ENCODE measurements at places on chromosomes 7 and 10.
A peak's percentile ranks its signal among the peaks of the same experiment; 100 is the strongest.

GRCh38 chr10:78407009-78407711 lies 373.5 kb downstream of the RPS24 start:
- DNase-seq: peak; percentile 80

DNA sequence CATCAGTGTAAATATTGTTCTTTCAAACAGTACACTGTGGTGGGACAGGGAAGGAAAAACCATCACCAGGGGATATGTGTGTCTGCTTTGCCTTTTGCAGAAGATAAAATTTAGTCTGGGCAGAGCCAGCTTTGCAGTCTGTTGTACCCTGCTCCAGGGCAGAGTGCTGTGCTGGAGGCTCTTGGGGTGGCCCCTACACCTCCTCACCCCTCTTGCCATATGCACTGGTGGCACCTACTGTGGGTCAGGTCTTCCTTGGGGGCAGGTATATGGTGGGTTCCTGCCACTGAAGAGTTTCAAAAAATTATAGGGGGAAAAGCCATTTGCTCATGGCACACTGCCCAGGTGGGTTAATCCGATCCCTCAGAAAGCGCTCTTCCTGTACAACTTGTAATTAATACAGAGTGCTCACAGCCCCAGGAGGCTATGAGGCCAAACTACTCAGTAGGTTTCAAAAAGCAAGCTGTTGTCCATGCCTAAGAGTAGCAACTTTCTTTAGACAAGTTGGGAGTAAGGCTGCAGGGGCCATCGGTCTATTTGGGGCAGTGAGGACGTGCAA lies 112.7 kb upstream of the BMPER start:
- no peak for DNase-seq

- no peak for DNase-seq
Measured at GRCh38 chr10:4391683-4392082, 434.3 kb upstream of the AKR1E2 start.

GRCh38 chr7:55140941-55141278 lies 122.1 kb downstream of the EGFR start:
- DNase-seq: no peak

DNA sequence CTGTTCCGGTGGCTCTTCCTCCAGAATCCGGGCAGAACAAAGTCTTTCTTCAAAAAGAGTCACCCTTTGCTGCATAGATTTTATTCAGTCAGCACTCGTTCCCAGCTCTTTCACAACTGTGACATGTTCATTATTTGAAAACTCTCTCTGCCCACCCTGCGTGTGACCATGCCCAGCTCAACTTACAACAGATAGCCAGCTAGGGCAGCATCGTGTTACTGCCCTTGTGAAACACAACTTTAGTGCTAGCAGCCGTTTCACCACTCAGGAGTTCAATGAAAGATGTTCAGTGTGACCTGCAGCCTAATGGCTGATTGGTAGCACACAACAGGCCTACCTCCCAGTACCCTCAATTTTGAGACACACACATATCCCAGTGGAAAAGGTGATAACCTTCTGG lies 57.9 kb downstream of the ZNF438 start:
- DNase-seq: no peak

DNA sequence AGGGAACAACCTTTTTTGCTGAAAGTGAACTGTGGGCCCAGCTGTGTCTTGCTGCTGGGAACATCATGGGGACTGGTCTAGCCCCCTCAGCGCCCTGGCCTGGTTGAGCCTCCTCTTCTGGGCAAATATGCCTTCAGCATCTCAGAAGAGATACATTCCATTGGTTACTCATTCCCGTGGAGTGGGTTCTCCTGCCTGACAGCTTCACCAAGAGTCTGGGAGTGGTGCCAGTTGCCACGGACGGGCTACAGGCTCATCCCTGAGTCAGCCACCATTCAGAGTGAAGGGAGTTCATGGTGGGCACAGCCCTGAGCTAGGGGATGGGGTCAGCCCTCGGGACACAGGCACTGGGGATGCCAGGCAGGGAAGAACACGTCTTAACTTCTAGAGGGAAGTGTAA lies 81.9 kb downstream of the RAMP3 start:
- DNase-seq: no peak

- DNase-seq: no peak
Measured at GRCh38 chr7:148701414-148701813, 2.7 kb downstream of the CUL1 start.

- DNase-seq: no peak
Measured at GRCh38 chr7:26976840-26977239, 112.5 kb upstream of the SKAP2 start.

- DNase-seq: no peak
Measured at GRCh38 chr7:157678501-157678900, 341.7 kb downstream of the DNAJB6 start.

DNA sequence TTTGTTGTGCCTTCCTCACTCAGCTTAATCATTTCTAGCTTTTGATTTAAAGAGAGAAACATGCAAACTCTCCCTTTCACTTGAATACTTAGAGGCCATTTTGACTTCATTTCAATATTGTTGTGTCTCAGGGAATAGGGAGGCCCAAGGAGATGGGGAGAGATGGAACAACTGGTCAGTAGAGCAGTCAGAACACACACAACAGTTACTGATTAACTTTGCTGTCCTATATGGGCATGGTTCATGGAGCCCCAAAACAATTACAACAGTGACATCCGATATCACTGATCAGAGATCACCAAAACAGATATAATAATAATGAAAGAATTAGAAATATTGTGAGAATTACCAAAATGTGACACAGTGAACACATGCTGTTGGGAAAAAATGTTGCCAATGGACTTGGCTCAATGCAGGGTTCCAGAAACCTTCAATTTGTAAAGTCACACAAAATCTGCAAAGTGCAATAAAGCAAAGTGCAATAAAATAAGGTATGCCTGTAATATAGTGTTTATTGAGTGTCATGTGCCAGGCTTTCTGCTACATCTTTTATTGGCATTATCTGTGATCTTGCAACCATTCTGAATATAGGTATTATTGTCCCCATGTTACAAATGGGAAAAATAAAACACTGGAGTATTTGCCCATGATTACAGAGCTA lies 38.2 kb downstream of the CCDC71L start:
- no peak for DNase-seq

DNA sequence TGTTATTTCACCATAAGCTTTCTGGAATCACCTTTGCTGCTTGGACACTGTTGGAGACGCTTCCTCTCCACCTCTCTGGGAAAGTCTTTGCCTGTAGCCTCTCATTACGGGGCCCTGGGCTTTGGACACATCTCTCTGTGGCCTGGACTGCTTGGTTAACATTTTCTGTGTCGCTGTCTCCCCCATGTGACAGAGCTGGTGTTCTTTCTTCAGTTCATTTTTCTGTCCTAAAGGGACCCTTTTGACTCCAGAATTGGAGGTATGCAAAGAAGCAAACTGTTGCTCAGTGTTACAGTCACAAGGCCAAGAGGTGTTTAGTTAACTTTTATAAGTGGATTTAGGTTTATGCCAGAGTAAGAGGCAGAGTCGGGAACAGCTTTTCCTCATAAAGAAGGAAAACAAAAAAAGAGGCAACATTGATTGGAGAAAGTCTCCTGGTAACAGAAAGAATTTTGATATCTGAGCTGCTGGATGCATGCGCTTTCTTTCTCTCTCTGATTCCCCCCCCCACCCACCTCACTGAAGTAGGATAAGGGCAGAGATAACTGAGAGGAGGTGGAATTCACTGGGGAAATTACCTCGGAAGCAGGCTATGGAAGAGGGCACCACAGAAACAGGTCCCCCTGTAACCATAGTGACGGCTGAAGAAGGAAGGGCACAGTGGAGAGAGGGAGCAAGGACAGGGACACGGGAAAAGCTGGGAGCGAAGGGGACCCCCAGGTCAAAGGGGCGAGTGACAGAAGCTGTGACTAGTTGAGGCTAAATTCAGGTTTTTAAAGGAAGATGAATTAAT lies 57.8 kb downstream of the LGI1 start:
- DNase-seq: no peak

DNA sequence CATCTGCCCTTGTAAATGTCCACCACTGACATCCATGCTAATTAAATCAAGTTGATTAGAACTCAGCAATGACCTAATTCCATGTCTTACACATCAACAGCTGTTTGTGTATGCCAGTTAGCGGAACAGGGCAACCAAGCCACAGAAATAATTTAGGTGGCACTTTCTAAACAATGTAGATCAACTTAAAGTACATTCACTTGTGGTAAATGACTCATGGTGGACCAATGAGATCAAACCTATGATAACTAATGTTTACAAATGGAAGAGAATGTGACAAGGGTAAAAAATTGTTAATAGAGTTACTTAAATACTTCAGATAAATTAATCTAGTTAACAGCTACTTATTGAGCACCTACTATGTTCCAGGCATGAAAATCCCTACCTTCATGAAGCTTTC lies 63.1 kb upstream of the ICA1 start:
- no peak for DNase-seq

- no peak for DNase-seq
Measured at GRCh38 chr7:2196381-2197378, 36.1 kb downstream of the MAD1L1 start.

GRCh38 chr10:7492660-7493046 lies 81.8 kb upstream of the SFMBT2 start:
- no peak for DNase-seq

- DNase-seq: no peak
Measured at GRCh38 chr10:112333452-112333851, 40.5 kb upstream of the ACSL5 start.

DNA sequence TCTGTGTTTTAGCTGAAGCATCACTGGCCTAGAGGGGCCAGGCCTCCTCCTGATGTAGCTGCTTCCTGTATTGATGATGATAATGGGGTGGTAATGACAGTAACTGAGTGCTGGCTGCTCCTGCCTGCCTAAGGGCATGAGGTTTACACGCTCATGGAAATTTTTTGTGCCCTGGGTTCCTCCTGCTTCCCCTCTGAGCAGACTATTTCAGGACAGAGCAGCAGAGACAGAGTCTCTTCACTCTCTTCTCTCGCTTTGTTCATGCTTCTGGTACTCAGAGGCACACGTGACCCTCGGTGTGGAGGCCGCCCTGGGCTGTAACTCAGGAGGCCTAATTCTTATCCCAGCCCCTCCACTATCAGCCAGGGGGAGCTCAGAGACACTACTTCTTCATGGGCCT lies 27.9 kb downstream of the LRRC20 start:
- DNase-seq: no peak

DNA sequence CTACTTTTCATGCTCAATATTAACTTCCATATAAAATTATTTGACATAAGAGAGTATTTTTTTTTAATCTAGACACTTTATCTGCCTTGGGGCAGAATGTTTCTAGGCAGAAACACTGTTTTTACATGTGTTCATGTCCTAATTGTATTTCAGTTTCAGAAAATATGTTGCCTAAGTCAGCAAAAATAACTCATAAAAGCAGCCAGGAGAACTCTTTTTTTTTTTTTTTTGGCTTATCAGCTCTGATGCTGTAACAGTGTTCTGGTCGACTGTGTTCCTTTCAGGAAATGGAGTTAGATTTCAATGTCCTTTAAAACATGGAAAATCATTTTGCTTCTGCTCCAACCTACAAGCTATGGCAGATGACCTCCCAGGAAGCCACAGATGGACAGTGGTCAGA lies 63.2 kb upstream of the OPALIN start:
- DNase-seq: no peak

DNA sequence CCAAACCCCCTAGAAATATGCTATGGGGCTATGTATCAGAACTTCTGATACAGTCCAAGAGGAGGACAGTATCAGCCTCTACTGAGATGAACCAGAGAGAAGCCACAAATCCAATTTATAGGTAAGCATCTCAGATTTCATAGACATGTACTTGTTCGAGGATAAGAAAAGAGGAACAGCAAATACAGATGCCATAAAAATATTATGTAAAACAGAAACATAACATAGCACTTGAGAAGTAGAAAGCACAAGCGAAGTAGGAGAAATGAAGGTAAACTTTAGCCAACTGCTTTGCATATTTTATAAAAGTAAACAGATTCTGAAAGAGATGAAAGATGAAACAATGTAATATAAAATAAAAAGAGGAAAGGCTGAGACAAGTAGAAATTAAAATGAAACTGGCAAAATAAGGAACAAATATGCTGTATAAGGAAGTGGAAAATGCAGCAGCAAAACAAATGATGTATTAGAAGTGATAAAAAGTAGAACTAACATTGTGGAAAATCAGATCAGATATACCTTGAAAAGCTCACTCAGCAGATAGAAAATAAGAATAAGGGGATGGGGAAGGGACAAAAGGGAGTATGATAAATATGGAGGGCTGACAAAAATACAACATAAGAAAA lies 135.1 kb downstream of the SKAP2 start:
- DNase-seq: no peak

DNA sequence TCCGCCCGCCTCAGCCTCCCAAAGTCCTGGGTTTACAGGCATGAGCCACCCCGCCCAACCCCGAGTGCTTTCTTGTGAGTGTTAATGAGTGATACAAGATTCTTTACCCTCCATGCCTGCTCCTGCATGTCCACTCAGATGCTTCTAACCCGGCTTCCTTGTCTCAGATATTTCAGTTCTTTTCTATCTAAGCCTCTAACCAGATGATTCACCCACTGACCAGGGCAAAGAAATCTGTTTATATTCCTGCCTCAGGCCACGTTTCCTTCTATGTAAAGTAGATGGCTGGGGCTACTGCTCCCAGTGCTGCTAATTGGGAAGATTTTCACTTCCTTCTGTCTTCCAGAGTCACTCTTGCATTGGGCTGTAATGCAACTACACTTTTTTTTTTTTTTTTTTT lies 395.1 kb upstream of the ANKRD30A start:
- DNase-seq: no peak

DNA sequence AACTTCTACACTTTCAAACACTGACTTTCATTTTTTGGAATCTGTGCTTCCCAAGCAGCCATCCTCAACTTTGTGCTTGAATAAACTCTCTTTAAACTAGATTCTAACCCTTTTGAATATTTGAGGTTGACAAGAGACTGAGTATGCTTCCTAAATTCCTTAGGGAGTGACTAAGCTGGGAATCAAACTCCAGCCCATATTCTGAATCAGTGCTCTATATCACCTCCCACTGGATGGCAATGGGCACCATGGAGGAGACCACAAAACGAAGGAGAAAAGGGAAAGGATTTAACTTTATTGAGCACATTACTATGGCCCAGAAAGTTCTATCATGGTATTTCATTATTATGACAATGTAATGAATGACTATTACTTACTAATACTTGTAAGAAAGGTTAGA lies 17.2 kb upstream of the SLC26A4 start:
- DNase-seq: no peak

DNA sequence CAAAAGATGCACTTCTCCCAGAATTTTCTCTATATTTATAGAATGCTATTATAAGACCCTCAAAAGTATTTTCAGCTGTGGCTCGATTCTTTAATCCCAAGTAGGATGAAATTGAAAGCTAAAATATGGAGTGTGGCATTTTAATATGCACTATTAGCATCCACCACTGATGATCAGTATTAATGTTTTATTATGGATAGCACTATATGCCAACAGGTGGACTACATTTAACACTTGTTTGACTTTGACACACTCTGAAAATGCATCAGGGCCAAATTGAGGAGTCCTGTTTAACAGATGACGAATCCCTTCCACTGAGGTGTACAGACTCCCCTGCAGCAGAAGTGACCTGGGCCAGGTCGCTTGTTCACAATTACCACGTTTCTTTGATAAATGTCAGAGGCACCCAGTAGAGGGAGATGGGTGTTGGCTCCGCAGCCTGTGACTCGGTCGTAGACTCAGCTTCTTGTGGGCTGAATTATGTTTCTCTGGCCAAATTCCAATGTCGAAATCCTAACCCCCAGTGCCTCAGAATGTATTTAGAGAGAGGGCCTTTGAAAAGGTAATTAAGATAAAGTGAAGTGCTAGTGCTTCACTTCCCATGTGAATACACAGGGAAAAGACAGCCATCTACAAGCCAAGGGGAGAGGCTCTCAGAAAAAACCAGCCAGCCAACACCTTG lies 48.1 kb downstream of the WIPF3 start:
- DNase-seq: no peak
